Motor neuron (in vitro differentiated cells): ENCODE measurements at places on chromosomes 2 and 18. TPM values are rescaled to one million over a fixed set of nuclear protein-coding genes. Genes with fewer than 3 reads are reported as not detected.

The RFX8 gene
- 0.21 and 0.27 TPM in 2 replicates for total RNA-seq

GRCh38 chr18:36328385-36328858 is 30.9 kb downstream of the FHOD3 start:
- no peak for ATAC-seq

GRCh38 chr18:74493689-74494088 is 2.5 kb upstream of the CNDP2 start:
- ATAC-seq: no peak

GRCh38 chr2:198203336-198204069 is 399.1 kb downstream of the PLCL1 start:
- ATAC-seq: peak; percentile 90

GRCh38 chr2:213219816-213220215 is 64.4 kb upstream of the SPAG16 start:
- no peak for ATAC-seq

GRCh38 chr18:34723143-34723542 is 13.0 kb downstream of the DTNA start:
- no peak for ATAC-seq
